Stimulated activated CD4-positive, alpha-beta T cell treated with anti-CD3 and anti-CD28 coated beads, TNF-alpha, amount 100 ng/mL, for 4 hours (primary cell): ENCODE measurements at places on chromosomes 3 and 15.

- no peak for DNase-seq
These were observed 20.6 kb downstream of the SNAPC5 start for GRCh38 chr15:66477011-66477410.

DNA sequence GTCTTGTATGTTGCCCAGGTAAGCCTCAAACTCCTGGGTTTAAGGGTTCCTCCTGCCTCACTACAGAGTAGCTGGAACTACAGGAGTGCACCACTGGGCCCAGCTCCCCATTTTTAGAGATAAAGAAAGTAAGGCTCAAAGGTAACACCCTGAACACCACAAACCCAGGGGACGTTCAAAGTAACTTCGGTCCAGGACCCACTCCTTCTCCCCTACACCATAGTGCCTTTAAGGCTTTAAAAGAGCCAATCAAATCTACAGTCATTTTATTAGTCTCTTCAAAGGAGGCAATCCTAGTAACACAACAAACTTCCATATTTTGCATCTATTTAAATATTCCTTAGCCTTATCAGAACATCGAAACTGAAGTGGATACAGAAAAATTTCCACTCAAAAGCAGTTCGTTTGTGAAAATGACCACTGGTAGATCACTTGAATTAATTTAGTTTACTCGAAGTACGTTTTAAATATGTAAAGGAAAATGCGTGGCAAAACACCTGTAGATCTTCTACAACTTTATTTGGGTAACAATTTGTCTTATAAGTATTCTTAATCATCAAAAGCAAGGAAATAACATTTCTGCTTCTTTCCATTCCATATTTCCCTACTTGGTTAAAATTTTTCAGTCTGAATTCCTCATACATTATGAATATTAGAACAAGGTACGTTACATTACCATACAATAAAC is 1.8 kb downstream of the STAG1 start:
- DNase-seq = no peak

GRCh38 chr3:127171320-127171719 is 21.6 kb upstream of the PRR23E start:
- DNase-seq = no peak

GRCh38 chr3:189576486-189576885 is 54.7 kb upstream of the TP63 start:
- no peak for DNase-seq

- DNase-seq = no peak
These were observed 49.2 kb downstream of the SLMAP start for GRCh38 chr3:57805266-57805665.

- DNase-seq = no peak
These were observed 73.2 kb downstream of the INO80 start for GRCh38 chr15:41042851-41043250.

- no peak for DNase-seq
These were observed 29.6 kb downstream of the FSIP1 start for GRCh38 chr15:39752991-39753390.

GRCh38 chr15:62608369-62608768 is 434.2 kb upstream of the TPM1 start:
- DNase-seq = no peak

GRCh38 chr3:16067837-16068471 is 106.5 kb upstream of the GALNT15 start:
- DNase-seq = no peak

- no peak for DNase-seq
These were observed 67.6 kb downstream of the IGF1R start for GRCh38 chr15:98715890-98716443.

DNA sequence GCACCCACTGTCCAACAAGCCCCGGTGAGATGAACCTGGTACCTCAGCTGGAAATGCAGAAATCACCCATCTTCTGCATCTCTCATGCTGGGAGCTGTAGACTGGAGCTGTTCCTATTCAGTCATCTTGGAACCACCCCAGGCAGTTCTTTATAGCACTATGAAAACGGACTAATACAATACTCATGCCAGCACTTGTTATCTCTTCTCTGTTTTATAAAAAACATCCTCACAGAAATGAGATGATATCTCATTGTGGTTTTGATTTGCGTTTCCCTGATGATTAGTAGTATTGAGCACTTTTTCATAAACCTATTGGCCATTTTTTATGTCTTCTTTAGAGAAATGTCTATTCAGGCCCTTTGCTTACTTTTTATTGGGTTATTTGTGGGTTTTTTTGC is 156.2 kb upstream of the ARPP21 start:
- no peak for DNase-seq

DNA sequence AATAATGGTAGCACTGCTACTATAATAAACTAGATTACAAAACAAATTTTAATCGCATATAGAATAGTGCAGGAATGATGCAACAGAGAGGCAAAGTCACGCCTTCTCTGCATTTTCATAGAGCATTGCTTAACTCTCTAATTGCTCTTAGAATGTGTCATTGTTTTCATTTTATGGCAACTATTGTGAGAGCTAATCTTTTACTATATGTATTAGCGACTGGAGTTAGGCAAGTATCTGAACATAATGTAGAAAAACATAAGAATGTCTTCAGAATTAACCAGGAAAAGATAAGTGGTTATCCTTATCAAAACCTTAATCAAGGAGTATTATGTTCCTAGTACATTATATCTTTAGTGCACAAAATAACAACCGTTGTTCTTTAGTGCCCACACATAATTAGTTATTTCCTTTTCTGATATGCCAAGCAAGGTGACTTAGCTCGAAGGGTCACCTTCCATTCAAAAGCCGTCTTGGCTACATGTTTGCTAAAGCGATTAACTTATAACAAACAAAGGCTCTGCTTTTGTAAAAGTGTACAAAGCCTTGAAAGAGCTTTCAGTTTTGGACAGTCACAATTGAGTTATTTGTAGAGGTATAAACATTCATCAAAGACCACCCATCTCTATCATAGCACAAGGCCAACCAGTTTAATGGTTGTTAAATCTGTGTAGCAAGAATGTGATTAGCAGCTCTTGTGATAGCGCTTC is 1328.9 kb downstream of the ROBO2 start:
- no peak for DNase-seq

DNA sequence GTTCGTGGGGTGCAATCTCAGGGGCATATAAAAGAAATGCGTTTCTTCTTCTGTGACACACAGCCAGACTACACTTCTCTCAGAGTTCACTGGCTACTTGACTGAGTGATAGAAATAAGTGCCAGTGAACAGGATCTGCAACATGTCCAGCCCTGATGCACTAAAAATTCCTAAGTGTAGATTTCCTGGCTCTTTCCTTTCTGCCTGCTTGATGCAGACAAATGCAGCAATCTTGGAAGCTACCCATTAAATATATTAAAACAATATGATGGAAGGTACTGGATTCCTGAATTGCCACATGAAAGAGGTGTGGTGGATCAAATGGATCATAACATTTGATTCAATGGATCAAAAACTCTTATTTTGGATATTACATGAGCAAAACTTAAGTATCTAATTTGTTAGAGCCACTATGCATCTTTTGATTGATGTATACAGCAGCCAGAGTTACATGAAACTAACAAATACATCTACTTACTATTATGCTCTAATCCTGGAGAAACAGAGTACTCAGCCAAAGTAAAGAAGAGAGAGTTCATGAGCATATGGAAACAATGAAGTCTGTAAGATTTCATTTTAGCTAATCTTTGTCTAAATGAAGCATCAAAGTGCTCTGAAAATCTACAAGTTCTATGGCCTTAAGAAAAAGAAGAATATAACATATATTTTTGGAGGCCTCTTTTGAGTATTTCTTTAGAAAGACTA is 222.6 kb downstream of the ZNF385D start:
- no peak for DNase-seq

DNA sequence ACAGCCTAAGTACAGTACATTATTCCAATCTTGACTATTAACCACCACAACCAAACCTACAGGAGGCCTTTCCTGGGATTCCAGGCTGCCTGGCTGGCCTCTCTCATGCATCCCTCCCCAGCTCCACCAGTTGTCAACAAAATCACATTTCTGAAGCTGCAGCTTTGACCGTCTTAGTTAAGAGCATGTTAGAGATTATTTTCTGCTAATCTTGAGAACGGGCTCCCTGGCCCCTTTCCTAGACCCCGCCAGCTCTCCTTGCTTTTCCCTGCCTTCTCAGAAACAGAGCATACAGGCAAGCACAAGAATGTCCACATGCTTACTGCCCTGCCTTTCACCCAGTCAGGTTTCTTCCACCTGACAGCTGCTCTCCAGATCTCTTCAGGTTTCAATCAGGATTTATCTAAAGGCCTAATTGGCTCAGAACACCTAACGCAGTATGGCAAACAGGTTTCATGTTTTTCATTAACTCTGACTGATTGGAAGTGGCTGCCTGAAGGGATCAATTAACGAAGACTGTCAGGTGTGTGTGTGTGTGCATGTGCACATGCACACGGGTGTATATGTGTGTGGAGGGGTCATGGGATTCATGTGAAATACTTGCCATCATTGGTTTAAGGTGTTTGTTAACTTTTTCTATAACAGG is 12.3 kb downstream of the KY start:
- no peak for DNase-seq

- DNase-seq = no peak
These were observed 333.5 kb upstream of the NR2E3 start for GRCh38 chr15:71476823-71477222.

DNA sequence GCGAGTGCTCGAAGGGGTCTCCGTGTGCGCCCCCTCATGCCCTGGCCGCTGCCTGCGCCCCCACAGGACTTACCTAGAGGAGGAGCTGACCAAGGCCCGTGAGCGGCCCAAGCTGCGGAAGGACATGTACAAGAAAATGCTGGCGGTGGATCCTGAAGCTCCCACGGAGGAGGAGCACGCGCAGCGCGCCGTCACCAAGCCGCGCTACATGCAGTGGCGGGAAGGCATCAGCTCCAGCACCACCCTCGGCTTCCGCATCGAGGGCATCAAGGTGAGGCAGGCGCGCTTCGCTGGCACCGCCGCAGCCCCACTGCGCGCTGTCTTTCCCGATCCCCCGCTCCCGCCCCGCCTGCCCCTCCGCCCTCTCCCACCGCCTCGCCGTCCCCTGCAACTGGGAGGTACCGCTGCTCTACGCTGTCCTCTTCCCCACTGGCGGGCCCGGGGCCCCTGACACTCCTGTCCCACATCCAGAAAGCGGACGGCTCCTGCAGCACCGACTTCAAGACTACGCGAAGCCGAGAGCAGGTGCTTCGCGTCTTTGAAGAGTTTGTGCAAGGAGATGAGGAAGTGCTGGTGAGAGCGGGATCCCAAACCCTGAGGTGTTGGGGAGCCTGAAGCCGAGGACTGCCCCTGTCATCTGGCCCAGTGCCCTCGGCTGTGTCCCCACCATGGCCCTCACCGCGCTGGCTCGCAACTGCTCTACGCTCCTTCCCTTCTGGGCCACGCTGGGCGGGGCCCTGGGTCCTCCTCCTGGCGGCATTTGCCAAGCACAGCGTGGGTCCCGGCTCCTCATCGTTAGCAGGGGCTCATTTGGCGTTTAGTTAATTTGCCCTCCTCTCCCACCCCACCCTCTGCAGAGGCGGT is 8.5 kb downstream of the ITPKA start:
- DNase-seq = no peak

GRCh38 chr15:79064496-79064895 is 26.1 kb downstream of the RASGRF1 start:
- DNase-seq = no peak

DNA sequence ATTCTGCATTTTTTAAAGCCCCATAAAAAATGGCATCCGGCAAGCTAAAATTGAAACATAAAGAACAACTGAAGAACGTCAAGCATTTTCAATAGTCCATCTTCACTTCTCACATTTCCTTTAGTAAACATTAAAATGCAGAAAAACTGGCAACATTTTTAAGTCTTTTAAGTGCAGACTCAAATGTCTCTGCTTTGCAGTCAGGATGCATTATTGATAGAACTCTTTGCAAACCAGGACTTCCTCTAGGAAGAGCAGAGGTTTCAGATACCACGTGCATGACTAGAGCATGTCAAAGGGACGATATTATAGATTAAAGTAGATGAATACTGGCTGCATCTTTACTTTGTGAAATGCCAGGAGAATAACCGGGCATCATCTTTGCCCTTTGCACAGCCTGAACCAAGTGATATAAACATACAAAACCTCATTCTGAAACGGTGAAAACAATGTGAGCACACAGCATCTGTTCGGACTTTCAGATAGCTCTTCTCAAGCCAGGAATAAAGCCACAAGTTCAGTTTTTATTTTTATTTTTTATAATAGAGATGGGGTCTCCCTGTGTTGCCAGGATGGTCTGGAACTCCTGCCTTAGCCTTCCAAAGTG is 65.1 kb downstream of the LDHAL6B start:
- DNase-seq = no peak

DNA sequence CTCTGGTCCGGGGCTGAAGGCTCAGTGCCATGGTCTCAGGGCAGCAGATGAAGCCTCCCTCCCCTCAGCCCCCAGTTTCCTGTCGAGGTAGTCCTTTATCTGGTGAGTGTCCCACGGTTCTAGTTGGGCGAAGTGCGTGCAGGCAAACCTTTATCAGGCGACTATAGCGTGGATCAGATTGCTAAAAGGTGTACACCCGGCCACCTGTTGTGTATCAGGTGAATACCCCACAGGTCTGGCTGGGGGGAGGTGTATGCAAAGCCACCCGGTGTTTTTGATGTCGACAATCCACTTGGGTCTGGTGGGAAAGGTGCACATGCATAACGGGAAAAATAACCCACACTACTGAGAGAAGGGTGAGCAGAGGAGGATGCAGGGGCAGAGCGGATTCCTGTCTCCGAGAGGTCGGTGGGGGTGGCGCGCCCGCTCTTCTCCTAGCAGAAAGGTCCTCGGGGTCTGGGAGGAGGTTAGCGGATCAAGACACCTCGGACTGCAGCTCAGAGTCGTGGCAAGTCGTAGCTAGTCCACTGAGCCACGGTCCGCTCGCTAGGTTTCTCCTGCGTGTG is 507 bp downstream of the SLC12A6 start:
- DNase-seq = no peak

DNA sequence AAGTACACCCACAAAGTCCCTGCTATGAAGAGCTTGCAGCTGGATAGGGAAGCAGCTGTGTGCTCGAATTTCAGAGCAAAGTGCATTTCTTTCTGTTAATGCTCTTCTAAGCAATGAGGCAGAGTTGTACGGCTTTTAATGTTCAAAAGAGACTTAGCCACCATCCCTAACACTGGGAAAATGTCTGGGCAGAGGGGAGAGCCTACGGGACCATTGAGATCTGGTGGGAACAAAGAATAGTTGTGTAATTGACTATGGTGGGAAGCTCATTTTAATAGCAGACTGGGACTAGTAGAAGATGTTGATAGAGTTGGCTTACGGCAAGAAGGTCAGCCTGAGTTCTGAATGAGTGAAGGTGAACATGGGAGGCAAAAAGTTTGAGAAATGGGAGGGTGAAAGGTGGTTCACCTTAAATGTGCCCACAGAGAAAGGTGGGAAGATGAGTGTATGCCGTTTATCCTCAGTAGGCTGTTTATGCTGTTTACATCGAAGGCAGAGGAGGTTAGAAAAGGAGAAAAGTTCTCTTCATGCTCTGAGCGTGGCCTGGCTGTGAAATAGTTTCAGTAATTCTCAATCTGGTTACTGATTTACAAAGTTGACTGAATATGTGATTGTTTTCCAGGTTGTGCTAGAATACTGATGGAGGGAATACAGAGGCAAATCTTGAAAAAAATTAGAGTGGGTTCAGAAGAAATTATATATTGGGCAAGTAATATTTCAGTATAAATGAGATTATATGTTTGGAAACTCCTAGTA is 22.9 kb upstream of the UTS2B start:
- DNase-seq = no peak
